ENCODE measurements at places on chromosomes 7 and 10.

DNA sequence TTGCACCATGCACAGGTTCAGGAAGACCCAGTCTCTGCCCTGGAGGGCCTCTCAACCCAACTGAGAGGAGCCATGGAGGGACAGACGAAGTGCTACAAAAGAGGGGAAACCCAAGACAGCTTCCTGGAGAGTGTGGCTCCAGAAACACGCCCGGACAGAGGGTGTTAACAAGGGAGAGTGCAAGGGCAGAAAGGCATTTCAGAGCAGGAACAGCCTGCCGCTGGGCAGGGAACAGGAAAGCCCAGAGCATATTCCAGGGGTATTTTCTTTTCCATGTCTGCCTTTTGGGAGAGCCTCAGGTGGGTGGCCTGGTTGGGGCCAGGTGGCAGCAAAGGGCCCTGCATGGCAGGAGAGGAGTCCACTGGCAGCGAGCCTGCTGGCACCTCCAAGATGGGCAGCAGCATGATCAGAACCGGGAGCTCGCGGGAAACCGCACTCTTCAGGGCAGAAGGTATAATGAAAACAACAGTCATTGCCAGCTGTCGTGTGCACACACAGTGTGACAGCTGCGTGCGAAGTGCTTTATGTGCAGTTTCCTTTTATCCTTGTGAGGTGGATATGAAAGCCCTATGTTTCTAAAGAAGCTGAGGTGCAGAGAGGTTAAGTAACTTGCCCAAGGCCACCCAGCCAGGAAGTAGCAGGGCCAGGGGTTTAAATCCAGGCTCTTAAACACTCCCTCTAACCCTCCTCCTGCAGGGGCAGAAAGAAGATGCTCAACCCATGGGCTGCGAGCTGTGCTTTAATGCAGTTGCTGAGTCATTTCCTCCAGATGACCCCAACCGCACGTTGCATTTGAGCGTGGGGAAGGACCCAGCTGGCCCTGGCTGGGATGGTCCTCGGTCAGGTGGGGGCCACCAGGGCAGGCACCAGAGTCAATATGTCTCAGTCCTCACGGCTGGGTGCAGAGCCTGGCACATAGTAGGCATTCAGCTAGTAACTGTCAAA, 128.6 kb downstream of the OAT start:
- peak; percentile 59 for DNase-seq

GRCh38 chr10:112332509-112333228, 41.2 kb upstream of the ACSL5 start:
- no peak for DNase-seq

DNA sequence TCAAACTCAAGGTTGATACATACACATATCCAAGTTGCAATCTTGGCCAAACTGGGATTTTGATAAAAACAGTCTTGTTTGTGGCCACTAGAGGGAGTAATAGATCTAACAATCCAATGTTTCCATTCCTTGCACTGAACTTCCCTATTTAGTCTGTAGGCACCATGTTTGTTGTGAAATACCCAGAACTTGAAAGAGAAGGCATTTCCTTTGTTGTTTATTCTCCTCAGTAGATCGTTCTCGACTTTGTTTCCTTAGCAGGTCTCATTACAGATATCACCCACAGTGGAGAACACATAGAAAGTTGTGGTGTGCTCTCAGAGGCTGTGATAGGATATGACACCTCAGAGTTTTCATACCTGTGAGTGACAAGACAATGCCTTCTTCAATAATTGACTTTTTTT, 70.3 kb upstream of the MXI1 start:
- DNase-seq = no peak

- DNase-seq = peak; percentile 71
Observed at GRCh38 chr10:124145109-124145870, 51.9 kb upstream of the CHST15 start.

DNA sequence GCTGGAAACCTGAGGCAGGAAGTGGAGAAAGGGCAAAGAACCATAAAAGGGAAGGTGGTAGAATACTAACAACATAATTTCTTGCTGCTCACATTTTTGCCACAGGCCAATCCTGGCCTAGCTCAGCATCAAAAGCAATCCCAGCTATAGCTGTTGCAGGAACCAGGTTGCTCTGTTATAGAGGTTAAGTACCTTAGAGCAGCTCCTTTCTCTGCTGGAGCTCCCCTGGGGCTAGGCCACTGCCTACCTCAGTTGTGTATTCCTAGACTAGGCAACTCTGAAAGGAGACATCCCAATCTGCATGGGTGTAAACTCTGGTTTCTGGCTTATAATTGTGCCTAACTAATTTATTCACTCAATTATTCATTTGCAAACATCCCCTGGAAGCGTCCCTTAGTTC, 108.4 kb downstream of the ZNF365 start:
- DNase-seq = no peak

DNA sequence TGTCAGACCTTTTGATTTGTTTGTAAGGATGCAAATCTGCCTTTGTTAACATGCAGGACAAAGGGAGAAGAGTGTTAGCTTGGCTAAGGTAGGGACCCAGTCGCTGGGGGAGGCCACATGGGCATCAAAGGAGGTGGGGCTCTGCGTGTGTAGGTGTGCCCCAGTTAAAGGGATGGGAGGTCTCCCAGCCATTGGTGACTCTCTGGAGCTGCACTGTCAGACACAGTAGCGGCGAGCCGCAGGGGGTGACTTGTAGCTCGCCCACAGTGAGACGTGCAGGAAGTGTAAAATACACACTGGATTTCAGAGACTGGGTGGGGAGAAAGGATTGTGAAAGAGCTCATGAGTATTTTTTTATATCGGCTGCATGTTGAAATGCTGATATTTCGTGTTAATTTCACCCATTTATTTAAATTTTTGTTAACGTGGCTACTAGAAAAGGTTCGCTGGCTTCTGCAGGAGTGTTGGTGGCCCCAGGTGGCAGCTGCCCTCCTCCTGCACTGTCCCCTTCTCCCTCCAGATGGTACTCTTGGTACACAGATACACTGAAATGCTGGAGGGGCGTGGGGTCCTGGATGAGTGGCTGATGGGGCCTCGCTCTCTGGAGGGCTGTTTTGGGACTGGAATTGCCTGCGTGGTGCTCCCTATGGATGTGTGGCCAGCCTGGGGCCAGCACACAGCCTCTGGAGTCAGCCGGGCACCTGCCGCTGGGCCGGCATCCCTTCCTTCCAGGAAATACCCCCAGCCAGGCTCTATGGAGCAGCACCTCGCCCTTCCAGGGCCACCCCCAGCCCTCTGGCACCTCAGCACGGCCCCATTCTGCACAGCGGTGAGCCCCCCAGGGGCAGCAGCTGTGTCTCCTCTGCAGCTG, 59.2 kb downstream of the LHPP start:
- no peak for DNase-seq

DNA sequence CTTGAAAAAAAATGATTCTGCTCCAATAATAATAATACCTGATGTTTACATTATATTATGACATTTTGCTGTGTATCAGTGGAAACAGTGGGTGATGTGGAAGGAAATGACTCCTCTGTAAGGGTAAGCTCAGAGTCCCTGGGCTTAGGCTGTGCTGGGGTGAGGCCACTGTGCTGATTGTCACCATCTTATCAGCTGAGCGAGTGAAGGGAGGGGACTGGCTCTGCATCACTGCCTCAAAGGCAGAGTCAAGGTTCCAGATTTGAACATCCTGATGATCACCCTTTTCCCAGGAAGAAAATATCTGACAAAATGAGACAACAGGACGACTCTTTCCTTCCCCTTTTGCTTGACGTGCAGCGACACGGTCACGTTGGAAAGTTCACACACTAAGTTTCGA, 24.0 kb upstream of the HABP2 start:
- no peak for DNase-seq
